Camera-type eye (tissue), 1 donor: ENCODE measurements at places on chromosomes 3 and 15. TPM values are rescaled to one million over a fixed set of nuclear protein-coding genes. Genes with fewer than 3 reads are reported as not detected.

Gene CTXN2
- total RNA-seq = not detected

Gene CMTM8
- total RNA-seq = 3.4 TPM

Gene SUCNR1
- not detected for total RNA-seq

Gene GALK2
- total RNA-seq = 55.7 TPM

Gene ENTPD3
- 1.7 TPM for total RNA-seq

Gene AGBL1
- total RNA-seq = 3.7 TPM

Gene FBXL22
- 5.1 TPM for total RNA-seq

Gene DNAH1
- 9.0 TPM for total RNA-seq

Gene VEPH1
- total RNA-seq = 10.5 TPM

Gene COX17
- 16.9 TPM for total RNA-seq

Gene ALPK3
- 11.1 TPM for total RNA-seq

Gene GOLGA8G
- not detected for total RNA-seq

Gene EPB42
- 5.3 TPM for total RNA-seq
